ENCODE measurements at places on chromosomes 2 and 18.

GRCh38 chr2:197209742-197210408 lies 100.7 kb downstream of the ANKRD44 start:
- no peak for DNase-seq

DNA sequence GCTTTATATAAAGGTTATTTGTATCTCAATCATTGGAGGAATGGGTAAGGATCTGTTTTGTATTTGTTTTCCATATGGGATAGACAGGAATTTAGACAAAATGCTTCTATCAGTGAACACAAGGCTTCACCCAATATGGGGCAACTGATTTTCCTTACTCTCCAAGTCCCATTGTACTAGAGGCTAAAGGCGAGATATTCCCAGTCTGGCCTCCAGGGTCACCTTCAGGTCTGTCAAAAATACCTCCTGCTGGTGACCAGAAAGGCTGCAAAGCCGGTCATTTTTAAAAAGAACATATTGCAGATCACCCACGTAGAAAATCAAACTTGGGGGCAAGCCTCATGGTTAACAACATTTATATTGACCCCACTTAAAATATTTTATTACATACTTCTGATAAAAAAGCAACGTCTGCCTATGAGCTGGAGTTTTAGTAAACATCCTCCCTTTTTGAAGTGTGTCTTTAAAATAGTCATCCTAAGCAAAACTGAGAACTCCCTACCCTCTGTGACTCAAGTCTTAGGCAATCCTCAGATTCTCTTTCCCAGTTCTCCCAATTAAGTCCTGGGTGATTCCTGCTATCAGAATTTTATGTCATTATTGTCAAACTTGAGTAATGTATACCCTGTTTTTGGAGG lies 276.6 kb downstream of the MREG start:
- DNase-seq: no peak

- DNase-seq: no peak
Measured at GRCh38 chr18:10313016-10313342, 141.5 kb upstream of the APCDD1 start.

- no peak for DNase-seq
Measured at GRCh38 chr2:232854082-232854481, 16.0 kb upstream of the SNORC start.

GRCh38 chr18:55592572-55592971 lies 4.6 kb upstream of the TCF4 start:
- DNase-seq: no peak

- peak; percentile 36 for DNase-seq
Measured at GRCh38 chr2:39379643-39380524, 57.2 kb downstream of the MAP4K3 start.

GRCh38 chr2:60385648-60386047 lies 167.8 kb downstream of the BCL11A start:
- no peak for DNase-seq
